ENCODE measurements at places on chromosomes 5 and 9.

DNA sequence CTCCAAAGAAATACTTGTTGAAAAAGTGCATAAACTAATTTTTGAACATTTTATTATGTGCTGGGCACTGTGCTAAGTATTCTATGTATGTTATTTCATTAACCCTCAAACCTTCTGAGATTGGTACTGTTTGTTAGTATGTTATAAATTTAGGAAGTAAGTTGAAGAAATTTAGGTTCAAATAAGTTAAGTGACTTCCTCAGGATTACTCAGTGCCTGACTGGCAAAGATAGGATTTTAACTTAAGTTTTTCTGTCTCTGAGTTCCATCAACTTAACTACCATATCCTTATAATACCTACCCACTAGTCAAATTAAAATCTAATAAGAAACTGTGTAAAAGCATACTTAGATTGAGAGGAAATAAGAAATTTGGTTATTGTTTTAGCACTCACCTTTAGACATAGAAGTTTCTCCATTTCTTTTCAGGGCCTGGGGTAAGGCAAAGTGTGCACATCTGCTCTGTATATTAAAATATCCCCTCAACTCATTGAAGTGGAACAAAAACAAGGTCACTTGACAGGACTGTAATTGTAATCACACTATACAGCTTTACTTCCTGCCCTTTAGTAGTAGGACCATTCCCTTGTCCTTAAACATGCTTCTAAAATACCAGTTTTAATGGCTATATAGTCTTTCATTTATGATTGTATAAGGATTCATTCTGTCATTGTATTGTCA, 15.2 kb downstream of the TGFBR1 start:
- DNase-seq, result no peak

GRCh38 chr5:2856206-2856605, 104.7 kb upstream of the IRX2 start:
- DNase-seq, result no peak

DNA sequence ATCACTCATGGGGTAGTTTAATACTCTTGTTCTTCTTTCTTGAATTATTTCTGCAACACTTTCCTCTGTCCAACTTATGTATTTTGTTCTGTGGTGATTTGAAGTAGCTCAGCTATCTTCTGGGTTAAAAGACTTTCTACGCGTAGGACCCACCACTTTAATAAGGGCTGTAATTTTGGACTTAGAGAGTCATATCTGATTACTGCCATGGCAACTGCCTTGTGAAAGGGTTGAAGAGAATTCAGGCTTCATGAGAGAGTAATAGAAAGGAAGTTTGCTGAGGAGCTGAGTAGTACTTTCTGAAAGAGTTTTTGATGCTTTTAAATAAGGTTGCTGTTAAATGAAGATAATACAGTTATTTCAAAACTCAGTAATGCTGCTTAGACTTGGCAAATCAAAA, 89.5 kb downstream of the TLE4 start:
- DNase-seq, result no peak

GRCh38 chr5:60945813-60946187, 795 bp downstream of the NDUFAF2 start:
- DNase-seq, result peak; percentile 38

DNA sequence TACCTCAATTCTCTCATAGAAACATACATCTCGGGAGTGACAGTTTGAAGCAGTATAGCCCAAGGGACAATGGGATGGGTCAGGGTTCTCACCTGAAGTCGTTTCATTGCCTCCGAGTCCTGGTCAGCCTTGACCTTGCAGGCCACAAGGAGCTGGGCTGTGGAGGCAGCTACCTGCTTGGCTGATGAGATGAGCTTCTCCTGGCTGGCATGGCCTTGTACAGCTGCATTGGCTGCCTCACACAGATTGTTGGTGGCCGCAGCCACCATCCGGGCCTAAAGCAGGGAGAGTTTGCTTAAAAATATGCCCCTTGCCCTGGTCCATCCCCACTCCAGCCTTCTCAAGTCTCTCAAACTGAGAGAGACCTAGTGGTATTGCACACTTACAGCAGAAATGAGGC, 8.5 kb upstream of the TPM2 start:
- DNase-seq, result no peak
